Activated CD8-positive, alpha-beta memory T cell treated with anti-CD3 and anti-CD28 coated beads for 4 hours (primary cell): ENCODE measurements at places on chromosomes 2 and 18.

DNA sequence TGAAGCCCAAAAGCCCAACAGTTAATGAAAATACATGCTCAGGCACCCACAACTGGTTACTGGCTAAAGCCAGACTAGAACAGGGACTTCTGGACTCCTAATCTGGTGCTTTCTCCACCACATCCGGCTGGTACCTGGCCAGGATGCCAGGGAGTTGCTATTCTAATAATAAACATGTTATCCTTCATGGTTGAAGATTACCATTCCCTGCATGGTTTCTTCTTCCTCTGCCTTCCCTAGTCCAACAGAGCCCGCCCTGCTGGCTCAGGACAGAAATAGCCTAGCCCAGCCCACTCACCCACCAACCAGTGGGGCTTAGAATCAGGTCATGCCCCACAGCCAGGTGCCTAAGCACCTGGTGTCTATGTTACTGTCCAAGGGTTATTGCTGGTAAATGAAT lies 184.2 kb downstream of the TMEM247 start:
- DNase-seq, result no peak

- DNase-seq, result no peak
Measured at GRCh38 chr2:45316576-45317338, 294.3 kb downstream of the SRBD1 start.

DNA sequence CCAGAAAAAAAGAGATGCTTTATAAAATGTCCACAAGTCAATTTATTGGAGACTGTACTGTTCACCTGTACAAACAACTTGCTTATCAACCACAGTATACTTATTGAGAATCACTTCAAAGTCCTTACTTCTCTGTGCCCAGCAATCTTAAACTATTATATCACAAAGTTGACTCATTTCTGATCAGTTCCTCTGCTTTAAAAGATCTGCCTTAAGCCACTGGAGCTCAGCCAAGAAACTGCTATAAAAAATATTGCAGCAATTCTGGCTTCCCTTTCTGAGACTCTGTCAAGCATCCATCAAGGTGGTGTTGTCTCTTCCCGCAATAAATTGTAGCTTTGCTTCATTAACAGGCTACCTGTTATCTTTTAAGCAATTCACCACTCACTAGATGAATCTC lies 375.2 kb upstream of the SPHKAP start:
- no peak for DNase-seq

- DNase-seq, result no peak
Measured at GRCh38 chr2:18560797-18561085, 288 bp upstream of the RDH14 start.

- no peak for DNase-seq
Measured at GRCh38 chr2:117845304-117845703, 30.8 kb downstream of the DDX18 start.

DNA sequence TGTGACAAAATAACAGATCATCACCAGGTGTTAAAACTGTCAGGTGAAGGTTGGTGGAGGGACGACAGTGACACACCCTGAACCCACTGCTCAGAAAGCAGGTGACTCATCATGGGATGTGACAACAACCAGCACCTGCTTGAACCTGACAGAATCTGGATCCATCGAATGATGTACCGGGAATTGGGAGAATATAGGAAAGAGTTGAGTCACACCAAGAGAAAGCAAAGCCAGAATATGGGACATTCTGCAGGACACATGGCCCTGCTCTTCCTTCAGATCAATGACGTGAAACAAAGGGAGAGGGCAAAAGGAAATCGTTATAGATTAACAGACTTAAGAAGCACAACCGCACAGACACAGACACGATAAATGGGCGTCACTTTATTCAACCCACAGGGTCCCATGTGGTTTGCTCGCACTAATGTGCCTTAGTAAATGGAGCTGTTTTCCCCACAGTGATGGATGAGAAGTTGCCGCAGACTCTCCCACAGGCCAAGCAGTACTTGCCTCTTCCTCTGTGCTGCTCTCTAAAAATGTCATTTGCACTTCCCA lies 100.1 kb downstream of the CRACDL start:
- peak; percentile 33 for DNase-seq

GRCh38 chr2:239380831-239381708 lies 19.8 kb downstream of the HDAC4 start:
- peak; percentile 41 for DNase-seq

- no peak for DNase-seq
Measured at GRCh38 chr2:120861191-120861575, 125.5 kb downstream of the GLI2 start.

DNA sequence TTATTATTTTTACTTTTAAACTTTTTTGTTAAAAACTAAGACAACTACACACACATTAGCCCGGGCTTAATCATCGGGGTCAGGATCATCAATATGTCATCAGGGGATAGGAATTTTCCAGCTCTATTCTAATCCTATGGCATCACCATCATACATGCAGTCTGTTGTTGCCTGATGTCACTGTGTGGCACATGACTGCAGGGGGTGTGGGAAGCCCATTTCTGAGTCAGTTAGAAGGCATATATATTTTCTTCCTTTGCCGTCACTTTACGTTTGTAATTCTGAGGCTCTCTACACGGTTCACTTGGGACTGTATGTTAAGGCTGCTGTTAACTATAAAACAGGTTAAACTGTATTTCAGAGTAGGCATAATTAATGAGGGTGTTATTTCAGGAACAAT lies 144.4 kb upstream of the ITGA6 start:
- DNase-seq, result no peak

GRCh38 chr18:30177056-30177455 lies 865.5 kb downstream of the DSC3 start:
- DNase-seq, result no peak

DNA sequence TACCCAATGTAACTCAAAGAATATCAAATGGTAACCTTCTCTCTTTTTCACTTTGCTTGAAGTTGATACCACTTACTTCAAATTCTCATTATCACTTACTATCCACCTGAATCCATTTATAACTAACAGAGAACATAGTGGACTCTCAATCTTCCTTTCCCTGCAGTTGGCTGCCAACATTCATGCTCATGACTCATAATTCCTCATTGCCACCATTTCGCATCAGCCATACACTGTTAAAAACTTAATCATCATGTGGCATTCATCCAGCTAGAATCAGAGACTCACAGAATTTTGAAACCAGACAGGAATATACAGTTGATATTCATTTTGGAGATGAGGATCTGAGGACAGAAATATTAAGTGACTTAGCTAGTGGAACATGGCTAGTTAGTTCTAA lies 56.8 kb downstream of the SLC4A10 start:
- DNase-seq, result no peak

DNA sequence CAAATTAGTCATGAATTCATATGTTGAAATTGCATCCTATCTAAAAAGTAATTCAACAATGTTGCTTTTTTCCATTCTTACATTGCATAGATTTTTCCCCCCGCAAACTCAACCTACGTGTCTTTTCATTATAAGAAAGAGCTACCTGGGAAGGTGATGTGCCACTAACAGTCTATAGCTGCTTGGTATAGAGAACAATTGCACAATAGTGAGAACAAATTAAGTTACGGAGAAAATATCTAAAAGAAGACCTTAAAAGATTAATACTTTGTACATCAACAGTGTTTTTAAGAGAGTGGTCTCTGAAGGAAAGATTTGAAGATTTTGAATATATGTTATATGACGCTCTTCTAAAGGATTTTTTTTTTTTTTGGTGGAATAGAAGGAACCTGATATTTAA lies 111.8 kb downstream of the STK39 start:
- DNase-seq, result no peak

DNA sequence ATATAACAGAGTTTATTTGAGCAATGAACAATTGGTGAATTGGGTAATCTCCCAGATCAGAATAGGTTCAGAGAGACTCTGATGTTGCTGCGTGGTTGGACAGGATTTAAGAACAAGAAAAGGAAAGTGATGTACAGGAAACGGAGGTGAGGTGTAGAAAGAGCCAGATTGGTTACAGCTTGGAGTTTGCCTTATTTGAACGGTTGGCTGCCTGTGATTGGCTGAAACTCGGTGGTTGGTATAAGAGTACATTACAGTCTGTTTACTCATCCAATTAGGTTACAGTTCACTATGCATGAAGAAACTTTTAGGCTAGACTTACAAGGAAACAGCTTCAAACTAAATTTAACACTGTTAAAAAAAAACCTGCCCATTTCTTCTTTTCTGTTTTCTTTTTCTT lies 68.0 kb upstream of the CABLES1 start:
- no peak for DNase-seq

- no peak for DNase-seq
Measured at GRCh38 chr2:240244543-240244942, 104.1 kb upstream of the OTOS start.

DNA sequence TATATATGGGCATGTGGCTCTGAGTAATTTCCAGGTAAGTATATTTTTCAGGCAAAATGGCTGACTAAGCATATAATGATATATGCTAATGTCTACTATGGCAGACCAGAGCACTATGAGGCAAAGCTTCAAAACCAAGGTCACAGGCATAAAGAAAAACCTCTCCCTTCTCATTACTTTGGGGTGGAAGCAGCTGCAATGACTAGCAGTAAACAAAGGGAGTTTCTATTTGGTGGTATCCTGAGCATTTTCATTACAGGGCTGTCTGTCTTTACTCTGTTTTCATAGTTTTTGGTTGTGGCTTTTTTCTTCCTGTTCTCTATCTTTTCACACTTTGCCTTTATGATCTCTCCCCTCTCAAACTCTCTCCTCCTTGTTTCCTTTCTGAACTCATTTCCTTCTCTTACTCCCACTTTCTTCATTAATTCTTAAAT lies 15.6 kb downstream of the PDE6D start:
- DNase-seq, result no peak

GRCh38 chr2:15984368-15985255 lies 44.3 kb downstream of the MYCN start:
- no peak for DNase-seq

DNA sequence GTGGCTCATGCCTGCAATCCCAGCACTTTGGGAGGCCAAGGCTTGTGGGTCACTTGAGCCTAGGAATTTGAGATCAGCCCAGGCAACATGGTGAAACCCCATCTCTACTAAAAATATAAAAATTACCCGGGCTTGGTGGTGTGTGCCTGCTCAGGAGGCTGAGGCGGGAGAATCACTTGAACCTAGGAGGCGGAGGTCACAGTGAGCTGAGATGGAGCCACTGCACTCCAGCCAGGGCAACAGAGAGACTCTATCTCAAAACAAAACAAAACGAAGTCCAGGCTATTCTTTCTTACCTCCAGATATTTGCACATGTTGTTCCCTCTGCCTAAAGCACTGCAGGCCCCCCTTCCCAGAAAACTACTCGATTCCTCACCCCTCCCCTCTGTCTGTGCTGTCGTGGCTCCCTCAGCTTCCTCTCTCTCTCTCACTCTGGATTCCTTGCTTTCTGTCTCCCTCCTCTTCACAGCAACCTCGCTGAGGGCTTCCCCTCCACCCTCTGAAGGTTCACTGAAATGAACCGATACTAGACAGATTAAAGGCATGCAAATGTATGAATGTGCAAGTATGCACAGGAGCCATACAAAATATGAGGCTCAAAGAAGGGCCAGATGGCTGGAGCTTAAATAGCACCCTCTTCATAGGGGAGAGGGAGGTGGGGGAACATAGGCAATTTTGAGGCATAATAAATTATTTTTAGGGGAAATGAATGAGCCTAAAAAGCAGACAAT lies 18.5 kb downstream of the TMEM177 start:
- DNase-seq, result no peak

- no peak for DNase-seq
Measured at GRCh38 chr2:40412456-40412855, 39.4 kb downstream of the SLC8A1 start.

DNA sequence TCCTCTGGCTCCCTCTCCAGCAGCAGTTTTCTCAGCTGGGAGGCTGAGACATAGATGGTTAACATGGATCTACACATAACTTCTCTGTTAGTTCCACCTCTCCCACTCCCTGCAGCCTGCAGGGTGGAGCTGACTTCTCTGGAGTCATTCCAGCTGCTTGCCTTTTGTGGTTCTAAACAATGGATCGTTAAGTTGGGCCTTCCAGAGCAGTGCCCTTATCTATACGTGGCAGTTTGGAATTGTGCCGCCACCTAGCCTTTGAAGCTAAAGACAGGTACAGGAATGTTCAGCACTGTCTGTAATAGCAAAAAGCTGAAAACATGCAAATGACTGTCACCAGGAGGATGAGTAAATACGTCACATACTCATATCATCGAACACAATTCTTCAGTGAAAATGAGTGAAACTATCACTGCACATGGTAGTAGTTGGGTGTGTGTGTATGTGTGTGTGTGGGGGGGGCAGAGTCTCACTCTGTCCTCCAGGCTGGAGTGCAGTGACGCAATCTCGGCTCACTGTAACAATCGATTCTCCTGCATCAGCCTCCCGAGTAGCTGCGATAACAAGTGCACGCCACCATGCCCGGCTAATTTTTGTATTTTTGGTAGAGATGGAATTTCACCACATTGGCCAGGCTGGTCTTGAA lies 50.3 kb downstream of the SH2D6 start:
- DNase-seq, result no peak

DNA sequence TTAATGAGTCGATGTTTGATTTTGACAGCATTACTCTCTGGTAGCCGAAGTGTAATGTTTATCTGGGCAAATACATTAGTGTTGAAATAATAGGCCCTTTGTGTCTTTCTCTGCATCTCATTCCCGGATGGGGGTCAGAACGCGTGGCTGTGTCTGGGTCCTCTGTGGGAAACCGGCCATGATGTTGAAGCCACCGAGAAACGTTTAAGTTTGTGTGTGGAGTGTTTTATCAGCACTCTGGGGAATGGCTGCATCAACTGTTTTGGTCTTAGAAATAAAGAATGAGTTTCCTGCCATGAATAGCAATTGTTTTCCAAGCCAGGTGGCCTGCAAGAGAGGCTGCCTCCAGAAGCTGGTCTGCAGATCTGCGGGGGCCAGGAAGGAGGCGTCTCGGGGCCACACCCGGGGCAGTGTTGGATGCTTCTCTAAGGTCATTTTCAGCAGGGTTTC lies 69.7 kb downstream of the RNF144A start:
- no peak for DNase-seq

- no peak for DNase-seq
Measured at GRCh38 chr2:57204364-57204763, 842.2 kb upstream of the VRK2 start.

- DNase-seq, result no peak
Measured at GRCh38 chr2:38440655-38441054, 63.6 kb upstream of the ATL2 start.
